Activated CD4-positive, CD25-positive, alpha-beta regulatory T cell treated with anti-CD3 and anti-CD28 coated beads, Interleukin-2, amount 50 U/mL, for 16 hours (primary cell): ENCODE measurements at places on chromosomes 16 and 17.

- DNase-seq: no peak
Observed at GRCh38 chr16:86287664-86288201, 222.6 kb upstream of the FOXF1 start.

GRCh38 chr16:78877114-78877655, 723.4 kb downstream of the MAF start:
- DNase-seq: no peak

GRCh38 chr16:11964761-11965551, at the start of gene TNFRSF17:
Gene TNFRSF17, plus strand, starts transcription at chr16:11965210. Its CDS starts 115 bp downstream, at chr16:11965325.
- no peak for DNase-seq

DNA sequence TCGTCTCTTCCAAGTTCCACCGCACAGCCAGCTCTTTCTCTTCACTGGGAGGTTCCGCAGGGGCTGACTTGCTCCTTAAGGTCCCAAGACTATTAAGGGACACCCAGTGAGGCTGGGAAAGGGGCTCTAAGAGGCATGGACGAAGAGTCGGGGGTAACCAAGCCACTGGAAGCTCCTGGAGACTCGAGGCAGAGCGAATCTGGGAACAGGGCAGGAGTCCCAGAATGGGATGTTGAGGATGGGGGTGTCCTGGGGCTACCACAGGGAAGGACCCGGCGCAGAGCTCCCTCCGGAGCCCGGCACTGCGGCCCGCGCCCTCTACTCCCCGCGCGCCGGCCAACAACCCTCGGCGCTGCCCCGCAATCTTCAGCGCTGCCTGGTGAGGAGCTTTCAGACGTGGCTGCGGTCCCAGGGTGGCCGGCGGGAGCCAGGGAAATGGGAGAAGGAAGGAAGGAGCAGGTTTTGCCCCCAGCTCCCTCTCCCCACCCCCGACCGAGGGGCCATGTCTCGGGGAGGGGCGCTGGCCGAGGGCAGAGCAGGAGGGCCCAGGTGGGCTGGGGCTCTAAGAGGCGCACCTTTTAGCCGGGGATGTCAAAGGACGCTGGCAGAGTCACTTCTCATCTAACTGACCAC, 581 bp downstream of the CHST5 start:
- no peak for DNase-seq

- DNase-seq: no peak
Observed at GRCh38 chr16:90042946-90043514, 23.8 kb upstream of the DBNDD1 start.

DNA sequence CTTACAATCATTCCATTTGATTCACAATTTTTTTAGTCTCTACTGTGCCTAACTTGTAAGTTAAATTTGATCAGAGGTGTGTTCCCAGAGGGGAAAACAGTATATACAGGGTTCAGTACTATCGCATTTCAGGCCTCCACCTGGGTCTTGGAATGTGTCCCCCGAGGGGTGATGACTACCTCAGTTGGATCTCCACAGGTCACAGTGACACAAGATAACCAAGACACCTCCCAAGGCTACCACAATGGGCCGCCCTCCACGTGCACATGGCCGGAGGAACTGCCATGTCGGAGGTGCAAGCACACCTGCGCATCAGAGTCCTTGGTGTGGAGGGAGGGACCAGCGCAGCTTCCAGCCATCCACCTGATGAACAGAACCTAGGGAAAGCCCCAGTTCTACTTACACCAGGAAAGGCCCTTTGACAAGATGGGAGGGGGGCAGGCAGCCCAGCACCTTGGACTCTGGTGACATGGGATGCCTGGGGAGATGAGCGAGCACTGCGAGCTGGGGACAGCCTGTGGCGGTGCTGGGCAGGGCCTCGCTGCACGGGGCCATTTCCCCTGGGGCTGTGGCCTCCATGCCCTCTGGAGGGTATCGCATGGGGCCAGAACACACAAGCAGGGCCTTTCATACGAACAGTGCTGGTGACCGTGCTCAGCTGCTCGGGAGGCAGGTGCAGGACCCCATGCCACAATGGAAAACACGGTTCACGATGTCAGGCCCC, 33.9 kb downstream of the PDIA2 start:
- DNase-seq: no peak

DNA sequence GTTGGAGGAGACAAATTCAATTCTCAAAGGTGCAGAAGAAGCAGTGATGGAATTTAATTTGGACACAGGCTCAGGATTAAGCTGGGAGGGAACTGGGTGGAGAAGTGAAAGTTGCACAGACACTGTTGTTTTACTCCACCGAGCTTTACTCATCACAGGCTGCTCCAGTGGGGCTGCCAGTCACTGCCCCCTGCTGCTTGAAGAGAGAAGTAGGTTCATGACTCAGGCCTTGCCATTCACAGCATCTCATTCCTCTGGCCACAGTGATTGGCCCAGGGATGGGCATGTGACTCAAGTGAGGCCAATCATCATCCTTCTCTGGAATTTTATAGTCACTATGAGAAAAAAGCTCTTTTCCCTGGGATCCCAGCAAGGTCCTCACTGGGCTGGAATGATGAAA, 11.8 kb downstream of the GNAO1 start:
- no peak for DNase-seq

DNA sequence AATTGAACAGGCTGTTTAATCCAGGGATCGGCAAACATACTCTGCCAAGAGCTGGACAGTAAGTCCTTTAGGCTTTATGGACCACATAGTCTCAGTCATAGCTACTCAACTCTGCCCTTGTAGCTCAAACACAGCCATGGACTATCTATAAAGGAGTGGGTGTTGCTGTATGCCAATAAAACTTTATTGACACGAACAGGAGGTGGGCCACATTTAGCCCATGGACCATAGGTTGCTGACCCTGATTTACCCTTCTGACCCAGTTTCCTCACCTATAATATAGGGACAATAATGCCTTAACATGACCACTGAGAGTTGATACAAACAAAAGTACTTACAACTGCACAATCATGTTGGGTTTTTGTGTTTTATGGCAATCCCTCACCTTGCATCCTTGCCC, 257.0 kb upstream of the SDK2 start:
- DNase-seq: no peak

- no peak for DNase-seq
Observed at GRCh38 chr17:36510636-36511035, 24.0 kb downstream of the MYO19 start.

DNA sequence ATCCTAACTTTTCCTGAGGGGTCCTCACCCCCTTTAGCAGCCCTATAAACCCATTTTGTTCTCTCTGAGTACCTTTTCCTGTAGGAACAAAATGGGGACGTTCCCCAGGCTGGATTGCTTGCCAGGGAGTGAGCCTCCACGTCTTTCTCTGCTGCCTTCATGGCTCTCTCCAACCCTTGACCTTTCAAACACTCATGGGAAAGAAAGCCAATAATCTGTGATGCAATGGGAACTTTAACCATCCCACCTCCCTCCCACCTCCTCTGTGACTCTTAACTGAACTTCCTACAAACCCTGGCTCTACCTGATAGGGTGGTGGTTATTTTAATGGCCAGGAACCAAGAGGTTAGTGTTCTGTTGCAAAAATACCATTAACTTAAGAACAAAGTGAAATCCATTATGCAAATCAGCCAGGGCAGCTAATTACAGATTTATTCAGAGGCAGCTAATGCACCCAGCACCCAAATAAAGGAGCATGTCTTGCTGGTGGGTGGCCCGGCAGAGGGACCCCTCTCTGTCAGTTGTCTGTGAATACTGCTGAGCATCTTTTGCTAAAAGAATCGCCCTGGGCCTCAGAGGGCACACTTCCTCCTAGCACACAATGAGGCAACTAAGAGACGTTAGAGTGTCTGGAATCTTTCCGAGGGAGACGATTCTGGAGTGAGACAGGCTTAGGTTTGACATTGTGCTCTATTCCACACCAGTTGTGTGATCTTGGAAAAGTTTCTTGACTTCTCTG, 3.0 kb downstream of the PIPOX start:
- DNase-seq: no peak
